Dermis microvascular lymphatic vessel endothelial cell (primary cell): ENCODE measurements at places on chromosomes 16 and 17.
A peak's percentile ranks its signal among the peaks of the same experiment; 100 is the strongest.

DNA sequence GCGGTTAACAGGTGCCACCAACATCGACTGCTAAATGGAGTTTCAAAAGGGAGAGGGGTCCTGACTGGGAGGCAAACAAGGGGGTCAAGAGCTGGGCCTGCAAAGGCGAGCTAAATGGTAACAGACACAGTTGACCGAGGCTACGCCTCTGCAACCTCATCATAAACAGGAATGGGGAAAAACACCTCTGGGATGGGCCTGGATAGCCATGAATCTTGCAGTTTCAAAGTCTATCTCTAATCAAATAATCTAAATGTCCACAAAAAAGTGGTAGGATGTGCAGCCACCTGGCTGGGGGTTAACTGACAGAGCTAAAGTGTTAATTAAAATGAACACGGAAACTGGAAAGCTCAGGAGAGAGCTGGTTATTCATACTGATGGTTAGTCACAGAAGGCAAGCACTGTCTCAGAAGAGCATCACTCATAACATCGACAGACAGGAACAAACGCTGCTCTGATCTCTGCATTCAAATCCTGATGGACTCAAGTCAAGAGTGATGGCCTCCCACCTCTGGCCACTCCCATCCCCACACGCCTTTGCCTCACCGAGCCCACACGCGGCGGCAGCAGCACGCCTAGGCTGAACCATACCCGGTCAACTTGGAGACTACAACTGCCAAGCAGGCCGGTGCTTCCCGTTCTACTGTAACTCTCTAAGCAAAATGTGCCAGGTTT lies 56.3 kb downstream of the CREBBP start:
- DNase-seq, result no peak

- DNase-seq, result peak; percentile 23
Measured at GRCh38 chr17:32483451-32484019, 3.3 kb upstream of the CDK5R1 start.

DNA sequence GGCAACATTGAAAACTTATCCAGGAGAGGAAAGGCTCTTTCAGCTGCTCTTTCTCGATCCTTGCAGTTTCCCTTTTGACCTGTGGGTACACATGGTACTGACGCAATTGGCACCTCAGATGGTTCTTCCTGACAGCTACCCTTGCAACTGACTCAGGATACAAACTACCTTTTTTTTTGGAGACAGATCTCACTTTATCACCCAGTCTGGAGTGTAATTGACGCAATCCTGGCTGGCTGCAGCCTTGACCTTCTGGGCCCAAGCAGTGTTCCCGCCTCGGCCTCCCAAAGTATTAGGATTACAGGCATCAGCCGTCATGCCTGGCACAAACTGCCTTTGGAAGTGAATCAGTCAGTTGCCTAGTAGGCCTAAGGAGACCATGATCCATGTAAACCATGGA lies 607.2 kb downstream of the WWOX start:
- no peak for DNase-seq

GRCh38 chr16:49912721-49913120 lies 56.8 kb upstream of the ZNF423 start:
- no peak for DNase-seq

- no peak for DNase-seq
Measured at GRCh38 chr17:80774146-80774545, 217.5 kb upstream of the CHMP6 start.

DNA sequence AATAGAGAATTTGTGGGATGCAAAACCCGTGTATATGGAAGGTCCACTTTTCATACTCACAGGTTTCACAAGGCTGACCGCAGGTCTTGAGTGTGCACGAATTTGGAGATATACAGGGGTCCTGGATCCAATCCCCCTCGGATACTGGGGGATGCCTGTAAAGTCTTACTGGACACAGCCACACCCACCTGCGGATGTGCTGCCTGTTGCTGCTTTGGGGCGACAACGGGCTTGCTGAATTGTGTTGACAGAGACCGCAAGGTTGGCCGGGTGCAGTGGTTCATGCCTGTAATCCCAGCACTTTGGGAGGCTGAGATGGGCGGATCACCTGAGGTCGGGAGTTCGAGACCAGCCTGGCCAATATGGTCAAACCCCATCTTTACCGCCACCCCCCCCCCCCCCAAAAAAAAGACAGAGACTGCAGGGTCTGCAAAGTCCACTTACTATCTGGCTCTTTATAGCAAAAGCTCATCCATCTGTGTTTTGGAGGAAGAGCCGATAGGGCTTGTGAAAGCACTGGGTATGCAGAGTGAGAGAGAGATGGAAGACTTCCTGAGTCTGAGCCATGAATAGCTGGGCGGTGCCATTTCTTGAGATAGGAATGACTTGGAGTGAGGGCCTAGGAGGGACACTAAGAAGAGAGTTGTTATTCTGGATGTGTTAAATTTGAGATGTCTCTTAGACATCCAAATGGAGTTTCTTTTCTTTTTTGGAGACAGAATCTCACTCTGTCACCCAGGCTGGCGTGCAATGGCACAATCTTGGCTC lies 6.4 kb upstream of the COG1 start:
- no peak for DNase-seq

DNA sequence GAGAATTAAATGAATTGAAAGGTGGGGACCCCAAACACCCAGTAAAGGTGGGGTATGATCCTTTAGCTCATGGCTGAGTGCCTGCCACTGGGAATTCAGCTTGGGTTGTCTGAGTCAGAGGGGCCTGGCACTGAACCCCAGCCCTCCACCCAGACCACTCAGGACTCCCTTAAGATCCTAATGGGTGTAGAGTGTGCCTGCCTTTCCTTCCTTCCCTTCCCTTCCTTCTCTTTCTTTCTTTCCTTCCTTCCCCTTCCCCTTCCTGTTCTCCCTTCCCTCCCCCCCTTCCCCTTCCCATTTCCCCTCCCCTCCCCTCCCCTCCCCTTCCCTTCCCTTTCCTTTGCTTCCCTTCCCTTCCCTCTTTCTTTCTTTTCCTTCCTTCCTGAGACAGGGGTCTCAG lies 29.9 kb upstream of the GNA13 start:
- DNase-seq, result no peak
